ENCODE measurements at places on chromosomes 2 and 18. TPM values are rescaled to one million over a fixed set of nuclear protein-coding genes. Genes with fewer than 3 reads are reported as not detected.

Gene CEP192
- total RNA-seq: 37.3 TPM

Gene POTEI
- 18.8 TPM for total RNA-seq

DNA sequence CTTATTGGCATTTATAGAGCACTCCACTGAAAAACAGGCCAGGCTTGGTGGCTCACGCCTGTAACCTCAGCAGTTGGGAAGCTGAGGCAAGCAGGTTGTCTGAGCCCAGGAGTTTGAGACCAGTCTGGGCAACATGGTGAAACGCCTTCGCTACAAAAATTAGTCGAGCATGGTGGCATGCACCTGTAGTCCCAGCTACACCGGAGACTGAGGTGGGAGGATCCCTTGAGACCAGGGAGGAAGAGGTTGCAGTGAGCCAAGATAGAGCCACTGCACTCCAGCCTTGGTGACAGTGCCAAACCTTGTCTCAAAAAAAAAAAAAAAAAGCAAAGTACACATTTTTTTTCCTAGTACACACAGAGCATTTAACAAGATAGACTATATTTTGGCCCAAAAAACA lies 96.1 kb downstream of the TGIF1 start:
- no peaks in the 10 kb centered on the region for H3K36me3 ChIP-seq
- H3K4me3 ChIP-seq: no peak overlapping the region
- no peak overlapping the region for H3K27ac ChIP-seq
- H3K27me3 ChIP-seq: no peaks in the 10 kb centered on the region
- peaks cover 5% of the 10 kb centered on the region for H3K4me1 ChIP-seq
- DNase-seq: no peak

DNA sequence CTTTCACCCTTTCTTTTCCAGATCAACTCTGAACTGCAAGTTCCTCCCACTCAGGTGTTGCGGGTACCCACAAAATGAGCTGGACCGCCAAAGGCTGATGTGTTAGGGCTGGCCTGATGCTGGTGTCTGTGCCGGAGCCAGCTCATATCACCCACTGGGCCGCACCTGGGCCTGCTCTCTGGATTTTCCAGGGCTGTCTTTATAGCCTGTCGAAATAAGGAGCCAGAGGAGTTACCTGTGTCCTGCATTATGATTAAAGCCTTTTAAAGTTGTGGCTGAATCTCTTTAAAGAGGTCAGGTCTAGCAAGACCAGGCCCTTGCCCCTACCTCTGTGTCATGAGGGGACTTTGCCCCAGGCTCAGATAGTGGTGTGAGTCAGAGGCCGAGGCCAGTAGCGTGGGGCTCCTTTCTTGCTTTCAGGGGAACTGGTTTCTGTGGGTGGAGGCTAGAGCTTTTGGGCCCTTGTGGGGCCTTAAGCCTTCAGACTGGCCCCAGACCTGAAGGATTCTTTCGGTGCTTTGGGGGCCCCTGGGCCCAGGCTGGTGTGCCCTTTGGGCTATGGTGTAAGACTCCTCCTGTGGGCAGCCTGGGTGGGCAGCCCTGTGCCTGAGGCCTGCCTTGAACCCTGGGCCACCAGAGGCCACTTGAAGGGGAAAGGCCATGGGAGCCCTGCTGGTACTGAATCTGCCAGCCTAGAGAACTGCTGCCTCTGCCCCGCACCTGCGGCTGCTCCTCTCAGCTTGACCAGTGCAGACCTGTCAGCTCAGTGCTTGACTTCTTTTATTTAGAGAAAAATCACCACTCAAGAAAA lies 21.3 kb downstream of the OTOF start:
- no peaks in the 10 kb centered on the region for H3K36me3 ChIP-seq
- no peak overlapping the region for H3K4me3 ChIP-seq
- H3K4me1 ChIP-seq: no peaks in the 10 kb centered on the region
- DNase-seq: no peak

DNA sequence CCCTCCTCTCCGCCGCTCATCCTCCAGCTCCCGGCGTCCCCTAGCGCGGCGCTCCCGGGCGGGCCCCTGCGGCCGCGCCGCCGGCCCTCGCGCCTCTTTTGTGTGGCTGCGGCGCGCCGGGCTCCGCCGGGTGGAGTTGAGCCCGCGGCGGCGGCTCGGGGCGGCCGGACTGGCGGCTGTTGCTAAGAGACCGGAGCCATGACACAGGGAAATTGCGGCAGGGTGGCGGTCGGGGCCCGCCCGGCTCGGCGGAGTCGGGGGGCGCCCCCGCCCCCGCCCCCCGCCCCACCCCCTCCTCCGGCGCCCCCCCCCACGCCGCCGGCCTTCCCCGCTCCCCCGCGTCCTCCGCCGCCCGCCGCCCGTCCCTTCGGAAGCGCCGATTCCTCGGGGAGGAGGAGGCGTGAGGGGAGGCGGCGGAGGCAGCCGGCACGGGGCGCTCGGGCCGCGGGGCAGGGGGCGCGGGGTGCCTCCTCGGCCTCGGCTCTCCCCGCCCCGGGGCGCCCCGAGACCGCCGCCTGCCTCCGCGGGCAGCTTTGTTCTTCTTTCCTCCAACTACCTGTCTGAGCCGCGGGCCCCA lies at the start of gene TMEM200C:
Gene TMEM200C (minus strand): TSS at position 224 of the 577 bp plus-strand sequence. CDS start 3,459 bp downstream, outside the sequence.
- peaks cover 3% of the 10 kb centered on the region for H3K4me1 ChIP-seq
- H3K27me3 ChIP-seq: peaks cover 9% of the 10 kb centered on the region
- H3K27ac ChIP-seq: peak within 1 kb of the TSS; percentile 21
- H3K4me3 ChIP-seq: peak within 1 kb of the TSS; percentile 42
- H3K36me3 ChIP-seq: no peaks in the 10 kb centered on the region

GRCh38 chr18:78859686-78860085 lies 119.9 kb upstream of the SALL3 start:
- H3K36me3 ChIP-seq: no peaks in the 10 kb centered on the region
- no peaks in the 10 kb centered on the region for H3K4me1 ChIP-seq
- no peak overlapping the region for H3K4me3 ChIP-seq
- H3K27me3 ChIP-seq: peaks cover 10% of the 10 kb centered on the region
- no peak overlapping the region for H3K27ac ChIP-seq

DNA sequence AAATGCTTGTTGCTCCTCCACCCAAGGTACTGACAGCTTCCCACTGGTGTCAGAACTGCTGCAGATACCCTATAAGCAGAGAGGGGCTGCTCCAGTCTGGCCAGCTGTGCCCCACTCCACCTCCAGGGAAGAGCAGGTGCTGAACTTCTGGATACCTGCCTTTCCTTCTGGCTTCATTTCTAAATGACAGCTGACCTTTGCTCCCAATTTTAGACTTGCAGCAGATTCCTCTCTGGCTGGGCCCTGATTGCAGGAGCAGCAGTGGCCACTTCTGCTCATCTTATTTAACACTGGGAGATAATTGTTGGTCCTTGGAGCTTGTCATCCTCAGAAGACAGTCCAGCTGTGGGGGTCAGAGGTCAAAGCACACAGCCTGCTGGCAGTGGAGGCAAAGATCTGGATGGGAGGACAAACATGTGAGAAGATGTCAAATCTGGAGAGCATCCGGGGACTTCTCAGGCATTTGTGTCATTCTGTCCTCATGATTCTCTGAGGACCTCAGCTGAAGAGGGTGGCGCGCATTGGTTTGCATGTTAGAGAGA lies 38.9 kb downstream of the SETBP1 start:
- no peak overlapping the region for H3K4me3 ChIP-seq
- no peaks in the 10 kb centered on the region for H3K27me3 ChIP-seq
- H3K36me3 ChIP-seq: no peaks in the 10 kb centered on the region
- DNase-seq: no peak
- no peak overlapping the region for H3K27ac ChIP-seq

- H3K27me3 ChIP-seq: no peaks in the 10 kb centered on the region
- H3K27ac ChIP-seq: peak overlapping the region; percentile 85
- peak overlapping the region; percentile 31 for H3K4me3 ChIP-seq
- no peaks in the 10 kb centered on the region for H3K36me3 ChIP-seq
- no peaks in the 10 kb centered on the region for H3K4me1 ChIP-seq
Measured at GRCh38 chr2:26298286-26298637, 47.7 kb upstream of the SELENOI start.

- no peaks in the 10 kb centered on the region for H3K4me1 ChIP-seq
- H3K36me3 ChIP-seq: no peaks in the 10 kb centered on the region
- DNase-seq: peak; percentile 9
- no peak overlapping the region for H3K4me3 ChIP-seq
- no peaks in the 10 kb centered on the region for H3K27me3 ChIP-seq
Measured at GRCh38 chr2:79935771-79936657, 368.5 kb downstream of the LRRTM1 start.

DNA sequence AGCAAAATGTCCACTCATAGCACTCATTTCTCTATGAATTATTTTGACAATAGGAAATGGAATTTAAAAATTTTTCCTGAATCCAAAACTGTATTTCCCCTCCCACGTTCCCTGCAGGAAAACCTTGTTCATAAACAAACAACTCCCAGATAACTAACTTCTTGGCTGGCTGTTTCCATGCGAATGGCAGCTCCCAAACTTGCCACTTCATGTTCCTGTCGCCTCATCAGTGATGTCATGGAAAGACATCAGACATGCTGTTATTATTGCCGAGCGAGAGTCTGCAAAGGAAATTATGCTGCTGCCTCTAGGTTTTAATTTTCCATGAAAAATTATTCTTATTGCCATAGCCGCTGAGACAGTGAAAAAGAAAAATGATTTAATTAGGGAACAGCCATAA lies 117.0 kb upstream of the RIOK3 start:
- H3K27ac ChIP-seq: no peak overlapping the region
- no peak for DNase-seq
- H3K36me3 ChIP-seq: no peaks in the 10 kb centered on the region
- no peaks in the 10 kb centered on the region for H3K27me3 ChIP-seq
- H3K4me3 ChIP-seq: no peak overlapping the region

DNA sequence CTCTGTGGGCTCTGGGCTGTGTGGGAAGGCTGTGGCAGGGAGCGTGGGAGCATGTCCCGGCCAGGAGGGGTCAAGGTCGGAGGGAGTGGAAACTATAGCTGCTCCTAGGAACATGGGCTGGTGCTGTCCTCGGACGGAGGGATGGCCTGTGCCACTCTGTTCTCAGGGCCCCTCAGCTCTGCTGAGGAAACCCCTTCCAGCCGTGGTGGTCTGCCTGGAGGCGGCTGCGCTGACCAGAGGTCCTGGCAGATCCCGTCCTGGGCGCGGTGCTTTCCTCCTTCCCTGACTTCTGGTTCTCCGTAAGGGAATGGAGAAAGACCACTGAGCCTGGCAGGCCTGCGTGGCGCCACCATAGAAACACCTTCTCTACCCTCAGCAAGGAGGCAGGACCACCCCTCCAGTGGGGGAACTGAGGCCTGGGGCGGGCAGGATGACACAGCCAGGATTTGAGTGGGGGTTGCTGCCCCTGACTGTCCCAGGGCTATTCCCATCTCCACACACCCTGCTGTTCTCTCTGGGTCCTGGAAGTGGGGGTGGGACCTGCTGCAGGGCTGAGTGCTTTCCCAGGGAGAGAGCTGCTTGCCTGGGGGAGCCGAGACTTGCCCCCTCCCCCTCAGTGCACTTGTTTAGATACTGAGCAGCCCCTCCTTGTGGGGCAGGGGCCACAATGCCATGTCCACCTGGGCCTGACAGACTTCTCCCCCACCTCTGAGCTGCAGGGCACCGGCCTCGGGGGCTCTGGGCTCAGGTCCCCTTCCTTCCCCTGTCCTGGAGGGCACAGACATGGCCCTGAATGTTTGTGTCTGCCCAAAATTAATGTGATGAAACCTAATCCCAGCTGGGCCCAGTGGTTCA lies 301.0 kb upstream of the HS6ST1 start:
- H3K4me1 ChIP-seq: no peaks in the 10 kb centered on the region
- H3K36me3 ChIP-seq: no peaks in the 10 kb centered on the region
- H3K27me3 ChIP-seq: no peaks in the 10 kb centered on the region
- H3K27ac ChIP-seq: no peak overlapping the region
- DNase-seq: no peak

DNA sequence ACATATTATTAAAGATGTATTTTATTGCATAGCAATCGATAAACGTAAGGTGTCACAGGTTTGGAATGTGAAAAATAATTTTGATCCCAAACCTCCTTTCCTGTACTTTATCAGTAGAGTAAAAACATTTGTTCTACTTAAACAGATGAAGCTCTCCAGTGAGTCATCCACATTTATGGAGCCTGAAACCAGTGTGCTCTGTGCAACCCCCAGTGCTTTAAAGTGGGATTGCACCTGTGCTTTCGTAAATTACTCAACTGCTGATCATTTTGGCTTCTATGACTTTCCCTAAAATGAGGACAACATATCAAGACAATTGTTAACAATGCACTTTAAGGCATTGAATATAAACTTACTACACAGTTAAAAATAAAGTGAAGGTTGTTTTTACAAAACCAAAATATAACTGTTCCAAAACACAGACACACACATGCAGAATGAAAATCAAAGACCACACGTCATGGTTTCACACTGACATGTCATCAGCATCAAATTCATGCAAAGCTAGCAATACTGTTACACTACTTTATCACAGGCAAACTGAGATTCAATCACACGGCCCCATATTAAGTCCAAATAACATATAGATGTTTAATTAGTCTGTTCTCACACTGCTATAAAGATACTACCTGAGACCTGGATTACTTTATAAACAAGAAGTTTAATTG lies 9.7 kb downstream of the TMEM18 start:
- H3K27ac ChIP-seq: no peak overlapping the region
- H3K27me3 ChIP-seq: no peaks in the 10 kb centered on the region
- H3K4me1 ChIP-seq: peaks cover 4% of the 10 kb centered on the region
- DNase-seq: no peak
- H3K4me3 ChIP-seq: no peak overlapping the region

DNA sequence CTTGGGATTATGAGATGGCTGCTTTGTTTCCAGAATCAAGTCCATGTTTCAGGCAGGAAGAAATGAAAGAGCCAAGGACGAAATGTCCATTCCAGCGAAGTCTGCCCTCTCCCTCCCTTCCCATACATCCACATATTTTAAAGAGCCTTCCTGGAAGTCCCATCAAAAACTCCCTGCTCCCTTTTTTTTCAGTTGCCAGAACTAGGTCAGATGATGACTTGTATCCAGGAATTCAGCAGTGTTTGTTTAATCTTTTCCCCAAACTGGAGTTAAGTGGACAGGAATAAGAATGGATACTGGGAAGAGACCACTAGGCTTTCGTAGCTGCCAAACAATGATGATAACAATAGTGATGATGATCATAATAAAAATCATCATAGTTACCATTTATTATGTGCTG lies 198.7 kb downstream of the MEIS1 start:
- H3K27me3 ChIP-seq: no peaks in the 10 kb centered on the region
- DNase-seq: no peak
- H3K4me3 ChIP-seq: no peak overlapping the region
- no peak overlapping the region for H3K27ac ChIP-seq
- no peaks in the 10 kb centered on the region for H3K4me1 ChIP-seq
- no peaks in the 10 kb centered on the region for H3K36me3 ChIP-seq

DNA sequence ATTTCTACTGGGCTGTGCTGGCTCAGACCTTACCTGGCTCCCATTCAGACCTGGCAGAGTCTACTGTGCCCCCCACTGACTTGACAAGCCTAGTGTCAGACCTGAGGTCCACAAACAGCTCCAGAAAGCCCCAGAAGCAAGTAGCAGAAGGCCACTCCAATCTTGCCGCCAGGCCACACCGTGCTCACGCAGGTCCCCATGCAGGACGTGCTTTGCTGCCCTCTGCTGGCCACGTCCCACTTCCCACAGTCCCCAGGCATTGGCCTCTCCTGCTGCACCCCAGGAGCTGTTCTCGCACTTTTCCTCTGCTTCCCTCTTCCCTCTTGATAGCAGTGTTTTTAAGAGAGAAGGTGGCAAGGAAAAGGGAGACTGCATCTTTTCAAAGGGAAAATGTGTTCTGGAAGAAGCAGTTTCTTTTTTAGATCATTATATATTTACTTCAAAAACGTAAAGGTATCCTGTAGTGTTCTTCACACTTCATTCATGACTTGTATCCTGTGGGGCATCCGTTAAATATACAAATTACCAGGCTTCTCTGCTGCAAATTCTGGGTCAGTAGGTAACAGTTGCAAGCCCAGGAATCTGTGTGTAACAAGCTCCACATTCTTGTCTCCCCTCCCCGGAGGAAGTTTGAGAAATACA lies 81.4 kb upstream of the PAPOLG start:
- no peaks in the 10 kb centered on the region for H3K4me1 ChIP-seq
- no peaks in the 10 kb centered on the region for H3K36me3 ChIP-seq
- peak; percentile 65 for DNase-seq
- H3K27ac ChIP-seq: no peak overlapping the region
- H3K4me3 ChIP-seq: no peak overlapping the region

All from prostate gland (tissue), 2 donors.